ENCODE measurements at places on chromosomes 1 and 21. TPM values are rescaled to one million over a fixed set of nuclear protein-coding genes. Genes with fewer than 3 reads are reported as not detected.

The SRM gene
- 622 TPM for total RNA-seq

The IL20 gene
- not detected for total RNA-seq

The BCAS2 gene
- 62.4 TPM for total RNA-seq

The CD2 gene
- total RNA-seq: 393 TPM

The AJAP1 gene
- total RNA-seq: not detected

The KRTAP13-2 gene
- total RNA-seq: not detected

The LAX1 gene
- total RNA-seq: 20.4 TPM

The SLC5A9 gene
- total RNA-seq: not detected

GRCh38 chr21:44051462-44051941, 39.4 kb downstream of the TRAPPC10 start:
- no peak for DNase-seq

- no peak for DNase-seq
These were observed 47.0 kb upstream of the POU2F1 start for GRCh38 chr1:167173516-167174184.

DNA sequence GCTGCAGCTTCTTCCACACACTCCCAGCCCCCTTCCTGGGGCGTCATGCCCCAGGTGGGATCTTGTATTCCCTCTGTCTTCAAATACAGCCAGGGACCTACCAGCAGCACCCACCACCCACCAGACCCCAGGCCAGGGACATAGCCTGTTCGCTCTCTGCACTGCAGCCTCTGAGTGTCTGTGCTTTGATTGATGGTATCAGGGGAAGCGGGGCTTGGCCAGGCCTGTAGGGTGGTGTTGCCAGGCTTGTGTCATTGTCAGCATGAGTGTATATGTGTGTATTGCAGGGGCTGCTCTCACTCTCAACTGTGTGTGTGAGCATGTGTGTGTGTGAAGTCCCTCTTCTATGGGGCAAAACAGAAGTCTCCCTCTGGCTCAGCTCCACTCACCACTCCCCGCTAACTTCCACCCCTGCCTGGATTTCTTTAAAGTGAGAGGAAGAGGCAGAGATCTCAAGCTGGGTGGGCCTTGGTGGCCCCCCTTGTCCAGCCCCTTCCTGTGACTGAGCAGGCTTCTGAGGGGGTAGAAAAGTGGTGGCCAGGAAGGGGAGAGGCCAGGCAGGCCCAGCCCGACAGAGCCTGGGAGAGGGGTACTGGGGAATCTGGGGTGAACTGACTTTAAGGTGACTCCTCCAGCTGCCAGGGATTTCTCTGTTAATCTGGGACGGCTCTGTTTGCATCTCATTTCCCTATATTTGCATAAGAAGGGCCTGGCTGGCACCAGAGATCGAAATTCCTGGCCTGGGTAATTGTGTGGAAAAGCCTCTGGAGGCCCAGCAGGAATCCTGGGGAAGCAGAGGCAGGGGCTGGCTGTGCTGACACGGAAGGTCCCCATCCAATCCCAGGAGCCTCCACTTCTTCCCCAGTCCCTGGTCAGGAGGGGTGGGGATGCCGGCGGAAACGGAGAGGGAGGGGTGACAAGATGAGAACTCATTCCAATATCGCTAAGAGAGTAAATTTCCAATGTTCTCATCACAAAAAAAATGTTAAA, 18.6 kb upstream of the ADGRB2 start:
- DNase-seq: no peak

DNA sequence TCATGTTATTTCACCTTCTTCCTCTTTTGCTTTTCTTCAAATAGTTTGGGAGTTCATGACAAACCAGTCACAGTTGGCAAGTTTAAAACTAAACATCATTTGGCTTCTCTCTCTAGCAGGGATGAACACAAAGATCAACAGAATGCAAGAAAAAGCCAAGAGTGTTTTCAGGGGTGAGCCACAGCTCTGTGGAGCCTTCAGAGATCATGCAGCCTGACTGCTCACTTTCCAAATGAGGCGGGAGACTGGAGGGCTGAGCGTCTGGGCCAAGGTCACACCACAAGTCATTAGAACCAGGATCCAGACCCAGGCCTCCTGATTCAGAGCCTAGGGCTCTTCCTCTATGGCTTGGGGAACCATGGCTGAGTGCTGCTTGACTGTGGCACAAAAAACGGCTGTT, 2.7 kb downstream of the DPT start:
- no peak for DNase-seq

DNA sequence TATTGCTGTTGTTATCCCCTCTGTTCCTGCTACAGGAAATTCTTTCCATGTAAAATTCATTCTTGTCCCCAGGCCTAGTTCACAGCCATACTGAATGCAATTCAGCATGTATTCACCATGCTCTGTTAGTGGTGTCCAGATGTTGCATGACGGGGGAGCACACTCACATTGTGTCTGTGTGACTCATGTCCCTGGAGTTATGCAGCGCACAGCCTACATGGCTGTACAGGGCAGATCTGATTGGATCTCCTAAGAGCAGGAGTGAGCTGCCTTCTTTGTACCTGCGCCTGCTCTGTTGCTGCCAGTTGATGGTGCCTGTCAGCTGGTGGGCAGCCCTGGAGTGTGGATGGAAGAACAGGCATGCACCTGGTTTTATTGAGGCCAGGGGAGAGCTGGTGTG, 17.6 kb downstream of the HTR6 start:
- no peak for DNase-seq

DNA sequence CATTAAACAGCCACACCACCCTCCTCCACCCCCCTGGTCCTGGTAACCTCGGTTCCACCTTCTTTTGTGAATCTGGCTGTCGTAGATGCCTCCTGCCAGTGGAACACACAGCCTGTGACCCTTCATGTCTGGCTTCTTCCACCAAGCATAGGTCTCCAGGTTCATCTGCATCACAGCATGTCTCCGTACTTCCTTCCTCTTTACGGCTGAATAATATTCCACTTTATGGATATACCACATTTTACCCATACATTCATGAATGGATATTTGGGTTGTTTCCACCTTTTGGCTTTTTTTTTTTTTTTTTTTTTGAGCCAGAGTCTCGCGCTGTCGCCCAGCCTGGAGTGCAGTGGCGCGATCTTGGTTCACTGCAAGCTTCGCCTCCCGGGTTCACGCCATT, 11.8 kb upstream of the CALML6 start:
- DNase-seq: no peak

DNA sequence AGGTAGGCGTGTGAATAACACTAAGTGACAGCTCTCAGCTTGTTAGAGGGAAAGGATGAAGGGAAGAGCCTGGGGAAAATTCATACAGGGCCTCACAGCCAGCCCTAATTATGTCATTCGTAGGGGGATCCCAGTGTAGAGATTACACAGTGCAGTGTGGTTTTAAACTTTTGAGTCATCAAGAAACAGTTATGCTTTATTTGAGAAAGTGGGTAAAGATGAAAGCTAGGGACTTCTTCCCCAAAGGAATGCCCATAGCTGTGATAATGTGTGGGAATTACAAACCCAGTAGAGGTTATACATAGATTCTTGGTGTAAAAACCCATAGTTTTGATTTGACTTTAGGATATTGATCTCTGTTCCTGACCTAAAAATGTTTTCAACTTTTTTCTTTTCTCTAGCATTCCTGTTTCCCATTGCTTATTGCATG, 1.9 kb downstream of the TTF2 start:
- DNase-seq: peak; percentile 9

DNA sequence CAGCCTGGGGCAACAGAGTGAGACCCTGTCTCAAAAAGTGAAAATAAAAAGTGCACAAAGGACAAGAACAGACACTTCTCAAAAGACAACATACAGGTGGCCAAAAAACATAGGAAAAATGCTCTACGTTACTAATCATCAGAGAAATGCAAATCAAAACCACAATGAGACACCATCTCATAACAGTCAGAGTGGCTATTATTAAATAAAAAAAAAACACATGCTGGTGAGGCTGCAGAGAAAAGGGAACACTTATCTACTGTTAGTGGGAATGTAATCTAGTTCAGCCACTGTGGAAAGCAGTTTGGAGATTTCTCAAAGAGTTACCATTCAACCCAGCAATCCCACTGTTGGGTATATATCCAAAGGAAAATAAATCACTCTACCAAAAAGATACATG, 173.2 kb downstream of the SMYD3 start:
- DNase-seq: no peak
